ENCODE measurements at places on chromosomes 5 and 9.

- DNase-seq, result no peak
These were observed 39.9 kb upstream of the EEIG1 start for GRCh38 chr9:128020692-128021091.

- DNase-seq, result no peak
These were observed 229.7 kb downstream of the MRPS30 start for GRCh38 chr5:45038366-45038987.

DNA sequence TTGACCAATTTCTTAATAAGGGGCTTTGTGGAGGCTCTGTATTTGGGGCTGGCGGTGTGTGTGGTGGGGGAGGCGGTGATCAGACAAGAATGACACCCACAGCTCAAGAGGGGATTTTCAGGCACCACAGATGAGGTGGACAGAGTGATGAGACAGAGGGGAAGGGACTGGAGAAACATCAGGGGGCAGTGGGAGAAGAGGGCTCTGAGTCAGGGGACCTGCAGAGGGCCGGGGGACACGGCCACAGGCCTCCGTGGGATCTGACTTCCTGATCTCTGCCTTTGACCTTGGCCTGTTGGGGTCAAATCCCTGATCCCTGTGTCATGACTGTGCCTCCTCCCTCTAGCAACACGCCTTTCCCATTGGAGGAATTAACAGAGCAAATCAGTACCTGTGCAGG is 197.7 kb downstream of the C9orf50 start:
- DNase-seq, result no peak

DNA sequence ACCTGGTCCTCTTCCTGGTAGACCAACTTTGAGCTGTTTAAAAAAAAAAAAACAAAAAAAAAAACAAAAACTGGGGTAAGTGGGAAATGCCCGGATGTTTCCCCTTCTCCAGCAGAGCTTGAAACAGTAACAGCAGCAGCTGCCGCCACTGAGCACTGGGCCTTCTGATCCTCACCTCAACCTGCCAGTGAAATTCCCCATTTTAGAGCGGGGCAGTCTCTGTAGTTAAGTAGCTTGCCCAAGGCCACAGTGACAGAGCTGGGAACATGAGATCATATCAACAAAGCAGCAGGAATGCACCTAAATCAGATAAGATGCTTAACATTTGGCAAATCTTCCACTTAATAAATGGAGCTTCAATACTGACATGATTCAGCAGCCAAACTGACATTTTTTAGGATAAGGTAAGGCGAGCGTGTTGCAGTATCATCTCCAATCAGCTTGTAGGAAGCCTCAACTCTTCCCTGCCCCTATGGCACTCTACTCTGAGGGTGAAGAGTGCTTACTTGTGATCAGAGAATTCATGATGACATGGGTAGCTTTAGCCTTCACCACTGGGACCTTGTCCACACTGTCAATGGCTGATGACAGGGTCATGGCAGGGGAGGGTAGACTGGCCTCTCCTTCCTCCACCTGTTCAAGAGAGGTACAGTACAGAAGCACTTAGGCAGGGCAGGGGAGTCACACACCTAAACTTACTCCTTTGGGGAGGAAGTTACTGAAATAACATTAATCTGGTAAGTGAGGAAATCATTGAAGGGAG is 9.3 kb downstream of the KIAA1191 start:
- DNase-seq, result no peak

GRCh38 chr9:34084562-34084961 is 35.9 kb upstream of the UBAP2 start:
- DNase-seq, result no peak

- DNase-seq, result no peak
These were observed 148.2 kb upstream of the CDKN2B start for GRCh38 chr9:22157276-22157675.

DNA sequence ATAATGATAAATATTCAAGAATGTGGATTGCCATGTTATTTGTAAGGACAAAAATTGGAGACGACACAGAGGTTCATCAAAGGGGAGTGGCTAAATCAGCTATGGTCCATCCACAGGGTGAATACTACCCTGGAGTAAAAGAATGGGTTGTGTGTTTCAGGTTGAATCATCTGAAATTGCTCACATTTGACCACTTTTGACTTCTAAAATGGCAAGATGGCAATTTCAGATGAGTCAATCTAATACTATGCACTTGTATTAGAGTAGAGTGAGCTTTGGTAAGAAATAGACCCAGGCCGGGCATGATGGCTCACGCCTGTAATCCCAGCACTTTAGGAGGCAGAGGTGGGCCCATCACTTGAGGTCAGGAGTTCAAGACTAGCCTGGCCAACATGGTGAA is 131.8 kb downstream of the GAPVD1 start:
- no peak for DNase-seq

- no peak for DNase-seq
These were observed 117.2 kb upstream of the TBCA start for GRCh38 chr5:77893225-77893860.

GRCh38 chr5:137199966-137200365 is 299.2 kb downstream of the SPOCK1 start:
- no peak for DNase-seq
